ENCODE measurements at places on chromosomes 1 and 21.

DNA sequence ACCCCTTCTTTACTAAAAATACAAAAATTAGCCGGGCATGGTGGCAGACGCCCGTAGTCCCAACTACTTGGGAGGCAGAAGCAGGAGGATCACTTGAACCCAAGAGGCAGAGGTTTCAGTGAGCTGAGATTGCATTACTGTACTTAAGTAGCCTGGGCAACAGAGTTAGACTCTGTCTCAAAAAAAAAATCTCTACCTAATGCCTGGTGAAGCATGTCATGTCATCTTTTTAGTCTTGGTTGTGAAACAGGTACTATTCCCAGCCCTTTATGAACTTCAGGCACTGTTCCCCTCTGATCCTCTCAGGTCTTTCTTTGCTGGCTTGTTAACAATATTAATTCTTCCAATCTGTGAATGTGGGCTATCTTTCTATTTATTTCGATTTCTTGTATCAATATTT is 22.1 kb downstream of the PRRC2C start:
- no peak for DNase-seq

GRCh38 chr21:33774551-33774950 is 132.2 kb downstream of the ITSN1 start:
- DNase-seq = no peak

DNA sequence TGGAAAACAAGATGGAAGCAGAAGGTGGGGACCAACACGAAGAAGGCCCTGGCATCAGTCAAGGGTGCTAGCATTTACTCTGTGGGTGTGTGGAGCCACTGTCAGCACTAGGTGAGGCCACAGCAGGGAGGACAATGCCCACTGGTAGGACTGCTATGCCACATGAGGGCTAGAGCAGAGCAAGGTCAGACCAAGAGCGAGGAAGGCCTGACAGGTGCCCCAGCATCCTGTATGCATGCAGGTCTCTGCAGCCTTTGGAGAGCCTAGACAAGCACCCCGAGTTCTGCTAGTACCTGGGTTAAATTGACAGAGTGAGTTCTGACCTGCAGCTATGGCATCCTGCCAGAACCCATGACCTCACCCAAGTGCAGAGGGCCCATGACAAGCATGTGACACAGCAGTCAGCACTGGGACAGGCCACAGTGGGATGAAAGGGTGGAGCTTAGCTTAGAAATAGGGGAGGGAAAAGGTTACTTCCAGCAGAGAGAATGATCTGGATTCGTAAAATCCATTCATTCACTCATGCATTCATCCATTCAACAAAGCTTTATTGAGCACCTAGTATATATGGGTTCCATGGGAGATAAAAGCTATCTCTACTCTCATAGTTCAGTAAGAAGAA is 9.0 kb upstream of the CSF1 start:
- no peak for DNase-seq

DNA sequence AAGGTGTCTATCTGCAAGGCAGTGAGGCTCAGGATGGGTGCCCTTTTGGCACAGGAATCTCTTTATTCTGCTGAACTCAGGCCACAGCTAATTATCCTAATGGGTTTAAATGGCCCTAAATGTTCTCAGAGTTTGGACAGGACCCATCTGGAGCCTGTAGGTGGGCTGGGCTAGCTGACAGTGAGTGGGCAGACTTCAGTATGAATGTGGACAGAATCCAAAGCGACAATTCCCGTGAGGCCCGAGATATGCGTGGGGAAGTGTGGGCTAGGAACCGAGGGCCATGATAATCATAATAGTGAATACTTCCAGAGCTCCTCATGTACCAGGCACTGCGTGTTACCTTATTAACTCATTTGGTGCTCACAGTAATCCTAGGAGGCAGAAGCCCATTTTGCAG is 165.3 kb downstream of the GRIK3 start:
- no peak for DNase-seq

- no peak for DNase-seq
Measured at GRCh38 chr1:178262120-178262500, 168.2 kb downstream of the RASAL2 start.

DNA sequence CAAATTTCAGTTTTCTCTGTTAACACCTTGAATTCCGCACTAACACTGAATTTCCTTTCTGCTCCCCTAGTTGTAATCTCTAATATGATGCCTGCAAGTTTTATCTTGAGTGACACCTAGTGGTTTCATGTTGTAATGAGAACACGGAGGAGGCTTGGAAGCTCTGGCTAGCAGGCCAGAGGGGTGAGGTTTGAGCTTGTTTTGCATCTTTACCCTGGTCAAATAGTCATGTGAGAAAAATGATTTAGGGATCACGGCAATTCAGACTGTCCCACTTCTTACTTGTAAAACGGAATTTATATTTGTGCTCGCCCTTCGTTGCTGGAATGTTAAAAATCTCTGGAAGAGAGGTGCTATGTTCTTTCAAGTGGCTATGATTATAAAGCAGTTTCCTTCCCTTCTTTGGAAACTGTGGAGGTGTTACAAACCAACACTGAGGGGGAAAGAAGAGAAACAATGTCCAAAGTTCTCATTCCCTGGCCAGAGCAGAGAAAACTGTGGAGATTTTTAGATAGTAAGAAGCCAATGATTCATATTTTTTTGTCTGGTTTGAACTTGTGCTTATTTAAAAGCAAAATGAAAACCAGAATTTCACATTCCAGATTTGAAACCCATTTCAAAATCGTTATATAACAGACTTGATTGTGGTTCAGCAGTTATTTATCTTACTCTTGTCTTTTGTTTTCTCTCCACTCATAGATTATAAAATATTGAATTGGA is 5.3 kb upstream of the MROH9 start:
- DNase-seq = peak; percentile 73

- no peak for DNase-seq
Measured at GRCh38 chr1:117363571-117364048, 3.6 kb upstream of the MAN1A2 start.
